ENCODE measurements at places on chromosomes 2 and 18. TPM values are rescaled to one million over a fixed set of nuclear protein-coding genes. Genes with fewer than 3 reads are reported as not detected.

DNA sequence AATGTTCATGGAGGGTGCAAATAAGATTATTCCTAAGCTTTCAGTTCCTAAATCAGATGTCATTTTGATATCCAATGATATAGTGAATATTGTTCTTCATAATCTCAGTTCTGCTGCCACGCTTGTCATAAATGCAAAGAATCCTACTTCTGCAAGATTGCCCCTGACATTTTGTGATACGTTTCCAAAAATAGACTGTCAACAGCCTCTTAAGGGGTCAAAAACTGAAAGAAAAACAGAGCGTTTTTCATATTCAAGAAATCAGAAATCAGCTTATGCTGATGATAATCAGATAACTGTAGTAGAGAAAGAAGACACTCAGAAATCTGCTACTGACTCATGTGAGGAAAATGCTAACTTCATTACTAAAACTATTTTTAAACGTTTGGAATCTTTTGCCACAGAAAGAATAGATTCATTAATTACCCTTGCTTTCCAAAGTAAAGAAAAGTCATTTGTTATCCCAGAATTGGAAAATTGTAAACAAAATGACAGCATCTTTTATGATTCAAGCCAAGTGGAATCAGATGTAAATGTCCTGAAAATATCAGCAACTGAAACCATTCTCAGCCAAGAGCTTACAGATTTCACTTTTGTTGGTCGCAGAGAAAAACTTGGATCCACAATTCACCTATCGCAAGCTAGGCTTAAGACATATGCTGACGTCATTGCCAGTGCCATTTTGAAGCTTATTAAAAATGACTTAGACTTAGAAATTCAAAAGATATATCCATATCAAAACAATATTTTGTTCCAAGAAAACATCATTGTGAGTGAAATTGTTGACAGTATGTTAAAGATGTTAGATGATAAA, 55.1 kb downstream of the FSIP2 start:
- H3K4me1 ChIP-seq: no peaks in the 10 kb centered on the region
- no peaks in the 10 kb centered on the region for H3K36me3 ChIP-seq
- no peaks in the 10 kb centered on the region for H3K27me3 ChIP-seq
- no peak overlapping the region for H3K27ac ChIP-seq

DNA sequence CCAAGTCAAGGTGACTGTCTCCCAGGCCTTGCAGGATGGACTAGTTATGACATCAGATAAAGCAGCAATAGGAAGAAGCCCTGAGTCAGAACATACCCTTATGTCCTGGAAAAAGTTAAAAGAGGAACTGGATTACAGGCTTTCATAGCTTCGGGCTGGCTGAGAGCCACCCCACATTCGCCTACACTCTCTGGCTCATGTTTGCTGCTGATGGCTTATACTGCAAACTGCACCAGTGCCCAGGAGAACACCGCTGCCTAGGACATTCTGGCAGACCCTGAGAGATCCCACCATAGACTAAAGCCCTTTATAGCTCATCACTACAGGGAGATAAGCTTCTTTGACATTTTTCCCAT, 20.3 kb downstream of the SLC8A1 start:
- no peak overlapping the region for H3K4me3 ChIP-seq
- no peaks in the 10 kb centered on the region for H3K36me3 ChIP-seq
- H3K27ac ChIP-seq: no peak overlapping the region
- no peaks in the 10 kb centered on the region for H3K4me1 ChIP-seq
- no peak for DNase-seq

GRCh38 chr2:129722306-129723019, 257.0 kb upstream of the RAB6C start:
- DNase-seq: no peak
- no peaks in the 10 kb centered on the region for H3K27me3 ChIP-seq
- H3K36me3 ChIP-seq: no peaks in the 10 kb centered on the region
- H3K4me3 ChIP-seq: no peak overlapping the region
- H3K4me1 ChIP-seq: no peaks in the 10 kb centered on the region

SH3BP4 gene
- 29.1 TPM for total RNA-seq

DNA sequence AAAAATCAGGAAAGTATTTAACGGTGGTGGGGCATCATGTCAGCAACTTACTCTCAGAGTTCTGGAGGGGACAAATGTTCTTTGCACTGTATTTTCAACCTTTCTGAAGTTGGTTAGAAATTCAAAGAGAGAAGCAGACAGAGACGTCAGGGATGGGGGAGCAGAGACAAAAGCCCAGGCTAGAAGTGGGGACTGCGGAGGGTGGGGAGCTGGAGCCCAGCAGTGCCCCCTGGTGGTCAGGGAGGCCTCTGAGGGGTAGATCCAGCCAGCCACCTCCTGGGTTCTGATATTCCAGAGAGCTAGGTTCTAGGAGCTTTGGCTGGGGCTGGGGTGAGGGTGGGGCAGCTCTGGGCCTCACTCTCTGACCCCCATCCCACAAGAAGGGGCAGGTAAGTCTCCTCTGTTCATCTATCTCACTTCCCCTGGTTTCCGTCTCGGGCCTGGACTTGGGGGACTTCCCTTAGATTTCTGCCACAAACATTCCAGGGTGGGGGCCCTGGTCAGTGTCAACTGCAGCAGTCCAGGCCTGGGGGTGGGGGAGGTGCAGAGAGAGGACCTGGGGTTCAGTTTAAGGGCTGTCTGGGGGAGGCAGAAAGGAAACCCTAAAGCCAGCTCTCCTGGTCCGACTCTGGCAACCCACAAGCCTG, 8.9 kb downstream of the TNS1 start:
- no peaks in the 10 kb centered on the region for H3K36me3 ChIP-seq
- no peaks in the 10 kb centered on the region for H3K27me3 ChIP-seq
- H3K4me3 ChIP-seq: no peak overlapping the region
- H3K27ac ChIP-seq: no peak overlapping the region
- DNase-seq: peak; percentile 52

CTLA4 gene
- total RNA-seq: 0.56 TPM

All from colonic mucosa (tissue), 4 donors.